DMS79 (cell line): ENCODE measurements at places on chromosomes 3 and 15.

- DNase-seq, result no peak
Observed at GRCh38 chr15:80967451-80967850, 22.2 kb downstream of the MESD start.

DNA sequence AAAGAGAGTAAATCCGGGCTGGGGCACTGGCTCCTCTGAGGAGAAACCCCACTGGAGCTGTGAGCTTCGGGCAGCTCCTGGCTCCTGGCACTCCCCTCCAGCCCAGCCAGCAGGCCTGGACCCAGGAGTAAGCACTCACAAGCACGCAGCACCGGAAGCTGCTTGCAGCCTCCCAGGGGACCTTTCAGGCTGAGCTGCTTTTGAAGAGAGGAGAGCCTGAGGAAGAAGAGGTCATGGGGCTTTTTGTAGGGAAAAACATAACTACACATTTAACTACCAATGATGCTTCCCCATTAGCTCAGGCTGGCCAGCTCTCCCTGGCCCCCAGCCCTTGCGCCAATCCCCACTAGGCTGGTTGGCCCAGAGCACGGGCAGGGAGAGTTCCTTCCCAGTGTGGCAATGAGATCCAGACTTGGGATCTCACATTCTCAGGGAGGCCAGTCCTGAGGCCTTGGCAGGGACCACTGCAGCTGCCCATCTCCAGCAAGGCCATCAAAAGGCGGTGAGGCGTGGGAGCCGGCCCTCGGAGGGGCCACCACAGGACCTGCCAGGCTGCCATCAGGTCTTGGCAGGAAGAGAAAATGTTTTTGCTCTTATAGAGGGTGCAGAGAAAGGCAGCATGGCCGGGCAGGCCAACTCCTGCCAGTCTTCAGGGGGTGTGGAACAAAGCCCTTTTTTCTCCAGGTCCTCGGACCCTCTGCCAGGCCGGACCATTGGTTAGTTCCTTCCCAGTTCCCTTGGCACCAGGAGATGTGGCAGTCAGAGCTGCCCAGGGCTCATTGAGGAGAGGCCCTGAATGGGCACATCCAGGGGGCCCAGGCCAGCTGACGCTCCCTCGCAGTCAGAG, 41.5 kb upstream of the MFGE8 start:
- DNase-seq, result no peak

DNA sequence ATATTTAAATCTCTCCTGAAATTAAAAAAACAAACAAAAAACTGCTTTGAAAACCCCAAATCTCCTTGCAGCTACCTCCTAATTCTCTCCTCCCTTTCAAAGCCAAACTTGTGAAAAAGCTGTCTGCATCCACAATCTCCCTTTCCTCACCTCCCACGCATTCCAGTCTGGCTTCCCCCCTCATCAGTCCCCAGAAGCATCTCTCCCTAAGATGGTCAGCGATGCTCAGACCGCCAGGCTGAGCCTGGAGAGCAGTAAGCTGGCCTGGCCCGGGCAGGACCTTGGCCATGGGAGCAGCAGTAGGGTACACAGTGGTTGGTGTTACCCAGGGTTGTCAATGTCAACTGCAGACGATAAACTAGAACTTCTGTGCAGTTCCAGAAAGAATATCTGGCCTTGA, 32.9 kb upstream of the BLM start:
- no peak for DNase-seq

DNA sequence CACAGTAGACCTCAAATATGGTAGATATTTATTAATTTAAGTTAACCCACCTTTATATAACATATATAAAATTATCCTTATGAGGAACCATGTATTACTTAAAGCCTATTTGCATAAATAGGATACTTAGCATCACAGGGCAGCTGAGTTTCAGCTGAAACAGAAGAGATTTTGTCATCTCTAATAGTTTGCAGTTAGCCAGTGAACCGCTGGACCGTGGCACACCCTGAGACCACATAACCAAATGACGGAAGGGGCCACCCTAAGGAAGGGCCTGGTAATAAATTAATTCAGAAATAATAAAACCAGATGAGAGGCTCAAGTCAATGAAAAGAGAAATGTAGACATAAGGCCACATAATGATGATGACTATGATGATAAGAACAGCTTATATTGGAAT, 107.7 kb downstream of the MYO5A start:
- DNase-seq, result no peak

GRCh38 chr15:31459400-31459748, 132.7 kb downstream of the KLF13 start:
- DNase-seq, result no peak

- DNase-seq, result no peak
Observed at GRCh38 chr15:31402511-31403056, 75.9 kb downstream of the KLF13 start.

DNA sequence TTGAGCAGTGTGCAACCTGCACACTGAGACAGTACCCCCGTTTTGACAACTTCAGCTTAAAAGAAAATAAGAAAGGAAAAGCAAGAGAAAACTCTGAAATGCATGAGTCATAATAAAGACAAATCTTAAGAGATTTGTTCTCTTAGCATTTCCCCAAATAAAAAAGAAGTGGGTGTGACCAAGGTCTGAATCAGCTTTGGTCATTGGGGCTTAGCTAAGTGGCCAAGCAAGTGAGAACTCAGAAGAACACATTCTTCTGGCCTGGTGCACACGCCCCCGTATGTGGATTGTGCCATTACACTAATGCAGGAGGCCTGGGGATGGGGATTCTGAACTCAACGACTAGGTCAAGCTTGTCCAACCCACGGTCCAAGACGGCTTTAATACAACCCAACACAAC, 56.9 kb upstream of the PDZRN3 start:
- no peak for DNase-seq

DNA sequence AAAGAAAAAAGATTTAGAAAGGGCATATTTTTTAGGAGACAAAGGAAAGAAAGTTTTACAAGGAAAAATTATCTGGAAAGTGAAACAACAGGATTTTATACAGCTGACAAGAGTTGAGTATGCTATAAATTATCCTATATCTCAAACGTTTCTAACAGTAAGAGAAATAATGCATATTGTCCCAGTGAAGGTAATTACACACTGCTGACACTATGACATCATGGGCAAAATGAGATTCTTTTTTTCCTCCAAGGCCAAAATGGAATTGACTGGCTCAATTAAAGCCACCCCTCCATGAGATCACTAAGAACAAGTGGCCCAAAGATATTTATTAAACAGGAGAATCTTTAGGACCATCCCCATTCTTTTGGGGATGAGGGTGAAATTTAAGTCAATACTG, 72.0 kb upstream of the CDIN1 start:
- DNase-seq, result no peak

DNA sequence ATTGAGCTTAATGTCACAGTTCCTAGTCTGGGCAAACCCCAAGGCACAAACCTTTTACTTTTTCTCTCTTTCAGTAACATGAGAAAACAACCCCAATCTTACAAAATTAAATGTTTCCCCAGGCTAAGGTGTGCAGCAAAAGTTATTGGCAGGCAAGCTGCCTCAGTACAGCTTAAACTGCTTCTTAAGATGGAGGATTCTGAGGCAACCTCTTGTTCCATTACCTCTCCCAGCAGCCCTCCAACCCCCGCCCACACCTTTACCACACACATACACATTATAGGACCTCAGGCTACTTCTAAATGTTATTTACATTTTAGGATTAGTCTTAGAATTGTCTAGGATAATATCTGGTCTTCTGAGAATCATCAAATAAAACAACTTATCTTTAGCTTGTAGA, 22.3 kb upstream of the CBLB start:
- DNase-seq, result no peak

DNA sequence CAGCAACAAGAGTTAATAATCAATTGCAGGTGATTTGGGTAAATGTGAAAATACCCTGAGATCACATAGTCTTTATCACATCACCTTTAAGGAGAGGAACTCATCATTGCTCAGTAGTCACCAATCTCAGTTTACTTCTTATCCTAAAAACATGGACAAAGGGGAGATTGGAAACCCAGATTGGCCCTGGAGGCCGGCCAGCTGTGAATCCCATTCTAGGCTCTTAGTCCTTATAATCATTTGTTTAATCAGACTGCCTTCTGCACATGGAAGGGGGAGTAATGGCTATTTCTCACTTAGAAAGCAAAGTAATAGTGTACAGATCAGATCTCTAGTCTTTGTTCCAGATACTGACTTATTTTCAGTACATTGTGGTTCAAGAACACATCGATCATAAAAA, 37.2 kb upstream of the CPB1 start:
- DNase-seq, result no peak

GRCh38 chr3:17747174-17747889, 4.9 kb upstream of the TBC1D5 start:
- DNase-seq, result no peak

DNA sequence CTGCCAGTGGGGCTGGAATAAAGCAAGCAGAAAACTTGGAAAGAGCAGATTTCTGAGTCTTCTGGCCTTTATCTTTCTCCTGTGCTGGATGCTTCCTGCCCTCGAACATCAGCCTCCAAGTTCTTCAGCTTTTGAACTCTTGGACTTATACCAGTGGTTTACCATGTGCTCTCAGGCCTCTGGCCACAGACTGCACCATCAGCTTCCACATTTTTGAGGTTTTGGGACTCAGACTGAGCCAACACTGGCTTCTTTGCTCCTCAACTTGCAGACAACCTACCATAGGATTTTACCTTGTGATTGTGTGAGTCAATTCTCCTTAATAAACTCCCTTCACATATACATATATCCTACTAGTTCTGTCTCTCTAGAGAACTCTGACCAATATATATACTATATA, 706.6 kb downstream of the NR2F2 start:
- DNase-seq, result no peak

DNA sequence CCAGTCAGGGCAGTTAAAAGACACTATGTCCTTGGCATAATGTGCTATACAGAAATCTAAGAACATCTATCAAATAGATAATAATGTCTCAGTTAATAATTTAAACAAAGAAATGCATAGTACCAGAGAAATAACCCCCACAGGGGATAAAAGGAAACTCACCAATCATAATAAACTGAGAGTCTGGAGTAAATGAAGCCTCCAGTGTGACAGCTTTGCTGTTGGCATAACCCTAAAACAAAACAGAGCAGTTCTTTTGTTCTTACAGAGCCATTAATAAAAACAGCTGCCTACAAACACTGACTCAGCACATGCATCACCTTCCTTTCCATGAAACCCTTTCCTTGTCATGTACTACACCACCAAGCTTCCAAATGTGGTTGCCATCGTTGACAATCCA, 13.5 kb downstream of the PPM1M start:
- DNase-seq, result no peak

- DNase-seq, result no peak
Observed at GRCh38 chr15:100201376-100202280, 140.1 kb downstream of the ADAMTS17 start.

- no peak for DNase-seq
Observed at GRCh38 chr3:111776827-111777483, 82.1 kb upstream of the PHLDB2 start.

DNA sequence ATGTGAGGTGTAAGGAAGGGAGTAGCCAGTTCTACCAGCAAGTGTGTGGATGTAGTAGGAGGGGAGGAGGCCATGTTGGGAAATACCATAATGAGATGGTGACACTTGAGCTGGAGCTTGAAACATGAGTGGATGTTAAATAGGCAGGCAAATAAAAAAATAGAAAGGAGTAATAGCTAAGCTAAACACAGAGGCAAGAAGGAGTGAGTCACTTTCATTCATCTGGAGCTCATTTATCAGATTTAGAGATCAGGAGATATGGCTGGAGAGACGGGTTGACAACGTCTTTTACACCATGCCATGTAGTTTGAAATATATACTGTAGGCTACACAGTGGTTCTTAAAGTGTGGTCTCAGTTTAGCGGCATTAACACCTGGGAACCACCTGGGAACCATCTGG, 390.5 kb downstream of the DIPK2A start:
- no peak for DNase-seq

DNA sequence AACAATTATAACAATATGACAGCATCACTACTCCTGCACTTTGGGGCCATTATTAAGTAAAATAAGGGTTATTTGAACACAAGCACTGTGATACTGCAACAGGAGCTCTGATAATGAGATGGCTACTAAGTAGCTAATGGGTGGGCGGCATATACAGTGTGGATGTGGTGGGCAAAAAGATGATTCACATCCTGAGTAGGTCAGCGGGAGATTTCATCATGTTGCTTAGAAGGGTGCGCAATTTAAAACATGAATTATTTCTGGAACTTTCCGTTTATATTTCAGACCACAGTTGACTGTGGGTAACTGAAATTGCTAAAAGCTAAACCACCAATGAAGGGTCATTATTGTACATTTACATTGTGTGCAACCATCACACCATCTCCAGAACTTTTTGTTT, 42.3 kb downstream of the FBXO22 start:
- no peak for DNase-seq

- DNase-seq, result no peak
Observed at GRCh38 chr3:77063423-77063822, 23.5 kb downstream of the ROBO2 start.

DNA sequence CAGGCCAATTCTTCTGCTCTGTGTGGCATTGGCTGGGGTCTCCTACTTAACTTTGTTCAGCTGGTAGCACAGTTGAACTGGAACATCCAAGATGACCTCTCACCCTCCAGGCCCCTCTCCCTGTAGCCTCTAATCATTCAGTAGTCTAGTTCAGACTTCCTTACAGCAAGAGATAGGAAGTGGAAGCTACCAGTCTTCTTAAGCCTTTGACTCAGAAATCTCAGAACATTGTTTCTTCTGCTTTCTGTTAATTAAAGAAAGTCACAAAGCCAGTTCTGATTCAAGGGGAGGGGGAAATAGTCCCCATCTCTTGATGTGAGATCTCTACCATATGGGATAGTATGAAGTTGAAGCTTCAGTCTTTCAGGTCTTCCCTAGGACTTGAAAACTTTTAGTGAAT, 18.8 kb upstream of the SACM1L start:
- DNase-seq, result no peak

DNA sequence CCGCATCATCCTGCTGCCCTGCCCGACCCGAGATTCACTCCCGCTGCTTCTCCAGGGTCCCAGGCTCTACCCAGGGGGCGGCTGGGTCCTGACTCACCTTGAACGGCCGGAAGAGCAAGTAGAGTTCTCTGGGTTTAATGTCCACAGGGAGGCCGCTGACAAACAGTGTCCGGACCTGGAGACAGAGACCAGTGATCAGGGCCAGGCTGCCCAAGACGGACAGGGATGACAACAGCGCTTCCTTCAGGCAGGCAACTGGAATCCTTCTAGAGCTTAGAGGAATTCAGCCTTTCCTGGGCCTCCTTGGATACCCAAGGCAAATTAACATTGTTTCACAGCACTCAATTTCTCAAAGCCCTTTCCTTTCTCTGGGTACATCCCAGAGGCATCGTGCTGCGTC, 23.9 kb downstream of the RBPMS2 start:
- no peak for DNase-seq

GRCh38 chr3:58032186-58032585, 24.0 kb downstream of the FLNB start:
- DNase-seq, result no peak
